ENCODE measurements at places on chromosomes 16 and 17. TPM values are rescaled to one million over a fixed set of nuclear protein-coding genes. Genes with fewer than 3 reads are reported as not detected.

Gene KRTAP4-9
- not detected for total RNA-seq

Gene TMEM208
- total RNA-seq, result 57.4 TPM

- DNase-seq, result no peak
These were observed 21.2 kb upstream of the CYTH1 start for GRCh38 chr17:78803186-78803845.

- no peak for DNase-seq
These were observed 13.4 kb downstream of the UTP6 start for GRCh38 chr17:31888124-31888523.

GRCh38 chr17:75514299-75514918, 928 bp downstream of the CASKIN2 start:
- DNase-seq, result no peak

- DNase-seq, result no peak
These were observed 34.3 kb upstream of the RPRML start for GRCh38 chr17:47013341-47013740.

DNA sequence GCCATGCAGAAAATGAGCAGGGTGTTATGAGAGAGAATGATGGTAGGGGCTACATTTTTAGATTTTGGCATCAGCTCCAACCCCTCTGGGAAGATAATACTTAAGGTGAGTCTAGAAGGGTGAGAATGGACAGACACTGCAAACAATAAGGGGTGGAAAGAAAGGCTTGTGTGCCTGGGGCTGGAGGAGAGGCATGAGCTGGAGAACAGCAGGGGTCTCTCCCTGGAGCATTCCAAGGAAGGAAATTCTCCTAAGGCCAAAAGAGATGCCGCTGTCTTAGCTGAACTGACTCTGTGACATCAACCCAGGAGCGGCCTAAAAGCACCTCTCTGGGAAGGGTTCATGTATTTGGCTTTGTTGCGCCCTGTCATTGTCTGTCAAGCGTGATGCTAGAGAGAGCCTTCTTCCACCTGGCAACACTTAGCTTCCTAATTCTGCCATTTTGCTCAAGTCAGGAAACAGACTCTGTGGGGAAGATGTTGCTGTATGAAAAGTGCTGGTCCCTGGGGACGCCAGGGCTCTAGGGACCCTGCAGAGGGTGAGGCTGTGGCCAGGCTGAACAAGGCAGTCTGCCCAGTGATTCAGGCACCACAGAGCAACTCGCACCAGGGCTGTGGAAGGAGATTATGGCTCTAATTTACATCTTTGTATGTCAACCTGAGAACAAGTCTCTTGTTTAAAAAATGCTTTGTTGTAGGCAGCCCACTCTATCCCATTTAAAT, 225.7 kb downstream of the CBLN1 start:
- no peak for DNase-seq

DNA sequence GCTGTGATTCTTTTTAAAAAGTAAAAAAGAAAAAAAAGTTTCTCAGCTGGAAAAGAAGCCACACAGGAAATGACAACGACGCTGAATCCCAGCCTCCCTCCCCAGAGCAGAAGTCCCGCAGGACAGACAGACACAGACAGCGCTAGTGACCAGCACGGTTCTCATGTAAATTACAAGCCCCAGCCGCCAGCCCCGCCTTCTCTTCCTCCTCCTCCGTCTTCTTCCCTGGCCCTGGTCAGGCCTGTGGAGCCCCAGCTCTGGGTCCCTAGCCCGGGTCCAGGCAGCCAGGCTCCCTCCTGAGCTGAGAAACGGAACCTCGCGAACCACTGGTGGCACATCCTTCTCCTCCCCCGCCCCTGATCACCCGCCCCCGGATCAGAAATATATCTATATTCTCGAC, 7.0 kb upstream of the IL17C start:
- no peak for DNase-seq

DNA sequence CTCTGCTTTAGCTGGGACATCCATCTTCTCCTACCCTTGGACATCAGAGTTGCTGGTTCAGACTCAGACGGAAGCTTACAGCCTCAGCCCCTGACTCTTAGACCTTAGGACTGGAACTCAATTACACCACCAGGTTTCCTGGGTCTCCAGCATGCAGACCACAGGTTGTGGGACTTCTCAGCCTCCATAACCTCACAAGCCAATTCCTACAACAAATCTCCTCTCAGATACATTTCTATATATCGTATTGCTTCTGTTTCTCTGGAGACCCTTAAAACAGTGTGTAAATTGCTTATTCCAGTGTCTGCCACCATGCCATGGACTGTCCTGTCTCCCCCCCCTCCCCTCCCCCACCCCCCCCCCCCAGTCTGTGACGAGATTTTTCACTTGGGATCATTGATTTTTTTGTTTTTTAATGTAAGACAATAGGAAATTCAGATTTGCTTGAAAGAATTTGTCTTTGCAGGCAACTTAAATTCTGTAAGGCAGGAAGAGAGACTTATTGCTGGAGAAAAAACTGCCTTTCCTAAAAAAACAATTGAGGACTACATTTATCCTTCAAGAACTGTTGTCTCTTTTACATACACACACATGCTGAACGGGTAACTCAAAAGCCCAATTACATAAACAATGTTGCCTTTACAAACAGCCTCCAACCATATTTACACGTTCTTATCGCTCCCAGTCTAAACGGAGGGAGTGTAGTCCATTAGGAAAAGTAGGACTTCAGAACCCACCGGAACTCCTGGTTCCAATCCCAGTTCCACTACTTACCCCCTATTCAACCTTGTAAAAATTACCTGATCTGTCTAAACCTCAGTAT, 39.9 kb downstream of the TEKT5 start:
- no peak for DNase-seq

- DNase-seq, result no peak
These were observed 132.0 kb upstream of the KCNJ16 start for GRCh38 chr17:69943058-69943457.

Gene C17orf50
- total RNA-seq, result 102 TPM

Gene TNRC6A
- total RNA-seq, result 103 TPM

DNA sequence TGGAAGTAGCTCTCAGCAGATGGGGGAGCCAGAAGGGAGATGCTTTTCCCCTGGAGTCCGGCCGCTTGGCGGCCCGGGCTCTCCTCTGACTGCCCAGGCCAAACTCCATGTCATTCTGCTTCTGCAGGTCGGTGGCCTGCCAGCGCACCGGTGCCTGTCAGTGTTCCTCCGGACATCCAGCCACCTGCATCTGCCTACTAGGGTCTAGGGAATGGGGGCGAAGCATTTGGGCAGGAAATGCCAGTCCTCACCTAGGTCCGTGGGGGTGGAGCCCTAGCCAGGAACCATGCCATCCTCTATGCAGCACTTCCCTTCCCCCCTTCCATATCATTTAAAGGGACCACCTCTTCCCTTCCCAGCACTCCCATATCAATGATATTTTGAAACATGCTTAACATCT, 34.2 kb downstream of the GJC1 start:
- DNase-seq, result no peak

DNA sequence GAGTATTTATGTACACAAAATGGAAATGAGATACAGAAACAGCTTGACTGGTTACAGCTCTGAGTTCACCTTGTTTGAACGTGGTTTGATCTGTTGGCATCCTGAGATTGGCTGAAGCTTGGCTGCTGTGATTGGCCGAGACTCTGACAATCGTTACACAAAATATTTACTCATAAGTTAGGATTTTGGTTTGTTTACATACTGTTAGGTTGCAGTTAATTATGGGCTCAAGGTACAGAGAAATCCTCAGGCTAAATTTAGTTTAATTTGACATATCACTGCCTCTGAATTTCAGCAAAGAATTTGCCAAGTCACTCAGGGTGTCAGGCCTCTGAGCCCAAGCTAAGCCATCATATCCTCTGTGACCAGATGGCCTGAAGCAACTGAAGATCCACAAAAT, 227.3 kb downstream of the COPRS start:
- no peak for DNase-seq

Gene GLTPD2
- total RNA-seq, result not detected

DNA sequence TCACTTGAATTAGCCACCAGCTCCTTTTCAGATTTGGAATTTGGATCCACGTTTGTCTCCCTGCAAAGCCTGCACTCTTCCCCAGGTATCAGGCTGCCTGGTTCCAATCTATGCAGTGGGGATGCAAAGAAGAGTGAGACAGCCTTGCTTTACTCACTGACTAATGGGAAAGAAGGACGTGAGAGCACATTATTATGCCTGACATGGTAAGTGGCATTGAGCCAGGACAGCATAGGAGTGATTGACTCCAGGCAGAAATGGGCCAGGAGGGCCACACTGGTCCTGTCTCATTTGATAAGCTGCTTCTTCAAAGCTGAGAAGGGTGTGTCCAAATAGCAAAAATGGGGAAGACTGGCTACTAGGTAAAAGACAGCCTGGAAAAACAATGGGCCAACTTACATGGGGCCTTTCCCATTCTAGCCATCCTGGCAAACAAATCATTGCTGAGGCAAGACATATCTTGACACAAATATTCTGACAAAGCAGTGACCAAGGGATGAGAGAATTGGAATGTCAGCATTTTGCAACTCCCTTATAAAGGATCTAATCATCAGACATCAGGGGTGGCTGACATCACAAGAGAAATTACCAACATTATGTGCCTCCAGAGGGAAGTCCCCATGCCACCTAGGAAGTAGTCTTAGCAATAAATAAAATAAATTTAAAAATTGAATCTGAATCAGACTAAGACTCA, 38.6 kb downstream of the CDH11 start:
- no peak for DNase-seq

GRCh38 chr17:3799181-3799945, 1.6 kb downstream of the ITGAE start:
- DNase-seq, result no peak

GRCh38 chr16:30637944-30638343, 12.8 kb upstream of the PRR14 start:
- DNase-seq, result no peak

Gene KRTAP2-2
- not detected for total RNA-seq

DNA sequence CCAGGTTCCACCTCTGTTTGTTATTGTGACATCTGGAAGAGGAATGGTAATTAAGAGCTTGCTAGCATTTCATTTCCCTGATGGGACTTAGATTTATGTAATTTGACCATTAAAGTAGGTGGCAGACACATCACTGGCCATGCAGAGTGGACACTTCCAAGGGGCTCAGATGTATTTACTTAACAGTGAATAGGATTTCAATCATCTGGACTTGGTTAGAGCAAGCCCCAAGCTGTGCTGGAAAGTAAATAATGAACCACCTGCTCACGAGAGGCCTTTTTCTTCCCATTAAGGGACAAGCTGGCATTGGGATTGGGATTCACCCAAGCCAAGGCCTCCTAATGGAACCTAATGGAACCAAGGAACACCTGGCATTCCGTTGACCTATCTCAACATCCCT, 395.3 kb downstream of the HS3ST4 start:
- no peak for DNase-seq

- DNase-seq, result no peak
These were observed 51.5 kb downstream of the NOL11 start for GRCh38 chr17:67769231-67769630.

Gene NPIPA7
- total RNA-seq, result 11.7 TPM

Gene INPP5K
- total RNA-seq, result 87.8 TPM

Data from testis (tissue), 5 donors.